ENCODE measurements at places on chromosomes 2 and 18.

GRCh38 chr18:8982416-8983183, 119.9 kb upstream of the NDUFV2 start:
- peak; percentile 83 for DNase-seq

DNA sequence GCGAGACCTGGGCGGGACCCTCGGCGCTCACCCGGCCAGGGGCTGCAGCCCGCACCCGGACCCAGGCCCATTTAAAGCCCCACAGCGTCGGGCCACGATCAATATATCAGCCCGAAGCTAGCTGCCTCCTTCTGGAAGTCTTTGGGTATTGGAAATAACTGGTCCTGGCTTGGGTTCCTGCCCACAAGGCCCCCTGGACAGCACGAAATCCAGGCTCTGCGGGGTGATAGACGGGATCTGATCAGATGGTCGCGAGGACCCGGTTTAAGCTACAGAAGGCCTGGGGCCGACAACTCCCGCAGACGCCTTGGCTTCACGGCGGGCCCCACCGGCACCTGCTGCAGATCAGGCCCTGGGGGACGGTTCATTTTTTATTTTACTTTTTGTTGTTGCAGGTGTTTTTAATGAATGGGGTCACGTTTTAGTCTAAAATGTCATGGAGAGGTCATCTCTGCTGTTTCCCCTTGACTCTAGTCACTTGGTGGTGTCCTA, 362 bp upstream of the PSTPIP2 start:
- DNase-seq: no peak

DNA sequence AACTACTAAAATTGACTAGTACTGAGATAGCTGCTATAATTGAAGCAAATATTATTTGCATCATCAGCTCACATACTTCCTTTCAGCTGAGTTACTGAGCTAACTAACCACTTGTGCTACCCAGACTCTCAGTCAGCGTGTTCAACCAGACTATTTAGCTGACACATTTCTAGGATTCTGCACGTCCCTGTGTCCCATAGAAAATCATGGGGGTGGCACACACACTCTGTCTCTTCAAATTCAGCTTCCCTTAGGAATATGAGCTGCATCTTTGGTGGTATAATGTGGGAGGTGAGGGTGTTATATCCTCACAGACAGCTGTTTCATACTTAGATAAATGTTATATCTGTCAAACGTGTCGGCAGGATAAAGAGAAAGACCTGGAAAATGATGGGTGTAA, 424.0 kb downstream of the CDH2 start:
- no peak for DNase-seq

- no peak for DNase-seq
These were observed 106.7 kb downstream of the METTL8 start for GRCh38 chr2:171327043-171327496.

DNA sequence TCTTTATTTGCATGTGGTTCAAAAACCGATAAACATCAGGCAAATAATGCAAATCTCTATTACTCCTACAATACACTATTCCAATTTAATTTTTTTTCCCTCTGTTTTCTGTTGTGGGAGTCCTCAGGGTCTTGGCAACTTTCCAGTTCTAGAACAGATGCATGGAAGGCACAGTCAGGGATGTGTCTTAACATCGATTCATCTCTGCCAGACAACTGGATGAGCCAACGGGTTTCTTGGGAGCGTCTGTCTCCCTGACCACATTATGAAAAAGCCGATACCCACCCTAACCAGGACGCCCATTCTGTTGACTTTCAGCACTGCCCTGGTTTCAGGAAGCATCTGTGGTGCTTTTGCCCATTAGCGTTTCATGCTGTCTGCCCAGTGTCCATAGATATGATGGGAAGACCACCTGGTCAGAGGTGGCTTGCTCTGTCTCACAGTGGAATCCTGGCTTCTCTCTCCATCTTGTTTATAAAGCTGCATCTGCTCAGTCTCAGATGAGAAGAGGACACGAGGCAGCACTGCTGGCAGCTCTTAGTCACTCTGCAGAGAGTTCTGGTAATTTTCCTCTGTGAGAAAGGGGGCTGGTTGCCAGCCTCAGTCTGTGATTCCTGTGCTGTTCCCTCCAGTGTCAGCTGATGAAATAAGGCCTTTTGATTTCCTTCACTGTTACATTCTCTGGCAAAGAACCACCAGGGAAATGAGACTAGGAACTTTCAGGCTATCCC, 57.9 kb upstream of the KCNE4 start:
- DNase-seq: peak; percentile 94
